CD4-positive, alpha-beta T cell treated with Interleukin-17A for 1 hour (primary cell): ENCODE measurements at places on chromosomes 5 and 9.

DNA sequence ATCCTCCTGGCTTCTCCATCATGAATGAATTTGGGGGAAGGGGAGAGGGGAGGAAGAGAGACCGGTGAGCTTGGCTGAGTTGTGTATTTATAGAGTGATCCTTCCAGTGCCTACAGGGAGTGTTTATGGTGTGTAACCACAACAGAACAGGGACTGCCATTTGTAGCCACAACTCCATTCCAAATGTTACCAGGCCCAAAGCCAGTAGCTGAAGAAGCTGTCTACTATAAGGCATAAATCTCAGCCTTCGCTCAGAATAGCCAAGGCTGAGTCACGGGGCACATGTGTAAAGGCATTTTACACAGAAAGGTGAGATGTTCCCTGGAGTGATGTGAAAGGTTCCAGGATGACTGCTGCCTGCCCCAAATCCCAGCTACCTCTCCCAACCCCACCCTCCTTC, 2.5 kb downstream of the TMEM252 start:
- DNase-seq: no peak

GRCh38 chr5:86974955-86975354, 292.7 kb upstream of the RASA1 start:
- no peak for DNase-seq

GRCh38 chr5:16018970-16019369, 160.6 kb downstream of the MARCHF11 start:
- no peak for DNase-seq

GRCh38 chr5:36523926-36524325, 82.5 kb upstream of the SLC1A3 start:
- DNase-seq: no peak

DNA sequence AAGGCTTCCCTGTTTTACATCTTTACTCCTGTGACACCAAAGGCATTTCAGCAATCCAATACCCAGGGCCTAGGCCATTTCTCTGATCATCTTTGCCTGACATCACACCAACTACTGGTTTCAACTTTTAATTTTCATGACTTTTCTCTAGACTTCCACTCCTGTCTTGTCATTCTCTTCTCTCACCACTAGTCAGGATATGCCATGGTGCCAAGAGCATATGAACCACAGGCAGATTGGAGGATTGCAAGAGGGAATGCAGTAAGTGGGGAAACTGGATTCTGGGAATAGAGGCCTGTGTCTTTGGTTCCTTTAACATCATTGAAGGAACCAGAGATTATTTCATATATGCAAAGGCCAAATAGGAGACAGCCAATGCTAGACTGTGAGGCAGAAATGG, 69.3 kb downstream of the ANKRD31 start:
- no peak for DNase-seq

- no peak for DNase-seq
Observed at GRCh38 chr9:125360601-125361000, 99.0 kb downstream of the GAPVD1 start.

GRCh38 chr5:89338935-89339334, 456.0 kb upstream of the MEF2C start:
- no peak for DNase-seq

DNA sequence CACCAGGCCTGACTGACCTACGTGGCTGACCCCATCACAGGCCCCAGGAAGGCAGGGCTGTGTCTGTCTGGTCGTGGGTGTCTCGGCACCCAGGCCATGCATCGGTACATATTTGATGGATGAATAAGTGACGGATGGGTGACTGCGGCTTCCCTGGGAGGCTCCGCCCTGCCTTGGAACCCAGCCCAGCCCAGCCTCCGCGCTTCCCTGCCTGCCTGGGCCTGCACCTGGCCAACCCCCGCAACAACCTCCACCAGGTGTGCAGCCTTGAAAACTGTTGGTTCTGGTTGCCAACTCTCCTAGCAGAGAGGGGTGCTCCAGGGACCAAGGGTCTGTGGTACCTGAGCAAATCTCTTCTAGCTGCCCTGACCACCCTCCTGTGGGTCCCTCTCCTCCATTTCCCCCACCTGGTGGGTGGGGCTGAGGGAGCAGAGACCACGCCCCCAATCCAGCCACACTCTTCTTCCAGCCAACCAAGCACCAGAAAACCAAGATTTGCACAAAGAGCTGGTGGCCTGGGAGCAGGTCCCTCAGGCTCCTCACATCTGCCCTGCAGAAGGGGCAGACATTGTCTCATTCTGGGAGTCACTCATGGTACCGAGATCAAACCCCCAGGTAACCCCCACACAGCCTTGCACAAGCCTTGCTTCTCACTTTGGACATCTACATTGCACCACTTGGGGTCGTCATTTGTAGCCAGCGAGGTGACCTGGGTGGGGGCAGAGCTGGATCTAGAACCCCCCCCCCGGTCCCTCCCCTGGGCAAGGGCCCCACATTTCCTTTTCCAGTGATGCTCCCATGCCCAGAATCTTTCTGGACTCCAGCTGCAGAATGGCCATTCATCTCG, 100.6 kb upstream of the IER5L start:
- DNase-seq: no peak

GRCh38 chr9:89929673-89930480, 325.1 kb downstream of the GADD45G start:
- no peak for DNase-seq

DNA sequence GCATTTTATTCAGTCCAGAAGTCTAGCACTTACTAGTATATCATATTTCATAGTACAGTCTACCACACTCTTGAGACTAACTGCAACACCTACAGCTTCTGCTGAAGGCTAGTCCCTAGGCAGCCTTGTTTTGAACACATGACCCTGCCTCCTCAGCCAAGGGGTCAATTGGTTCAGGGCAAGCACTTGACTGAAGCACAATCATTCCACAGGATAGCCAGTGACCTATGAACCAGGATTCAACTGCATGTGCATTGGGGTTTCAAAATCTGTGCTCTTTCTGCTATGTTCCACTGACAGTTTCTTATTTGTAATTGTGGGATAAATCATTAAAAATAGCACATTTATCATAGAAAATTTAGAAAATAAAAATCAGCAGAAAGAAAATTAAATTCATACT, 186.8 kb downstream of the TMEM161B start:
- DNase-seq: no peak

- no peak for DNase-seq
Observed at GRCh38 chr5:77355751-77356150, 136.4 kb downstream of the WDR41 start.

GRCh38 chr5:176530983-176531901, 6.0 kb downstream of the RNF44 start:
- no peak for DNase-seq

DNA sequence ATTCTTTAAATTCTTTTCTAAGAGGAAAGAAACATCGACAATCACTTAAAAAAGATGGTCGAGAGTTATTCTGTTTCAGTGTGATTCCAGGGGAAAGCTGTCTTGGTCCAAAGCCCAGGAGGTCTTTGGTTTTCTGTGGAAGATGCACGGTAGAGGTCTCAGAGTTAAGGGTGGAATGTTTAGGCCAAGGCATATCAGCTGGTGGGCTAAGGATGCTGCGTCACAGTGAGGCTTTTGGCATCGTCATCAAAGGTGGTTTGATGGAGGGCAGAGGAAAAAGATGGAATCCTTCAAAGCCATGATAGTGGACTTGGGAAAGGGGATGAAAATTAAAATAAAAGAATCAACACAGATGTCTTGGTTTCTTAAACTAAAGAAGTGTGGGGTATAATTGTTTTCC, 137.3 kb upstream of the ANKH start:
- no peak for DNase-seq

DNA sequence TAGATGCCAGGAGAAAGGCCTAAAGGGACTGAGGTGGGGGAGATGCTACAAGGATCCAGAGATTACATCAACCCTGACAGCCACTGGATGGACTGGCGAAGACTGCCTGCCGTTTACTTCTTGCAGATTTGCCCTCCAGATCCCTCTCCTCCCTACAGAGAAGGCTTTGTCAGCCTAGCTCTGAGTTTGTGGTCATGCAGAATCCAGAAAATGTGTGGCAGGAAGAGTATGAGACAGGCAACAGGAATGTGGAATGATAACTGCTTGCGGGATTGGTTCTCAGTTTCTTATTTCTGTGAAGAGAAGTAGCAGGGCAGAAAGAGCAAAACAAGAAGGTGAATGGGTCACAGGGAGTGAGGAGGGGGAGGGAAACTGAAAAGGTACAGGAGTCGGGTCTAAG, 129.6 kb downstream of the TLE1 start:
- no peak for DNase-seq

DNA sequence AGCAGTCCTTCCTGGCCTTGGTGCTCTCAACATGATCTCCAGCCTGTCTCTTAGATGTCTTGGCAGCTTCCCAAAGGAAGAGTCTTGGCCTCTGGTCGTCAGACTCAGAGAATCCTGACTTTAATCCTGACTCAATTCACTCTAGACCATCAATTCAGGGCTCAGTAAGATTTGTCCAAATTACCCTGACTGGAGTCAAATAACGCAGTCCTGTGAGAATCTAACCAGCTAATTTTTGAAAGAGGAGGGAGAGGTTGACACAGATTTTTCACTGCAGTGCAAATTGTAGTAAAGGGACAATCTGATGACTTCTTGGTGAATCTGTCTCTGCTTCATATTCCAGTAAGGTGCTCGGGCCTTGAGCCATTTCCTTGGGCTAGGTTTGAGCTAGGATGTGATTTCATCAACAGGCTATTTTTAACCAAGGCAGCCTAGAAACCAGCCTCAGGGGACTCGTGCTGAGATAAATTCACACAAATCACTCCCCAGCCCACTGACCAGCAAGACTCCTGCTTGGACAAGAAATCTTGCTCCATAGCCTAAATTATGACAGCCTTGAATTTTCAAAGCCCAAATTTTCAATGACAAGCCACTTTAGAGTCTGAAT, 257.4 kb downstream of the ENC1 start:
- no peak for DNase-seq

GRCh38 chr5:159088371-159088770, 11.3 kb downstream of the EBF1 start:
- DNase-seq: no peak

- no peak for DNase-seq
Observed at GRCh38 chr5:130102960-130103359, 198.7 kb downstream of the CHSY3 start.

DNA sequence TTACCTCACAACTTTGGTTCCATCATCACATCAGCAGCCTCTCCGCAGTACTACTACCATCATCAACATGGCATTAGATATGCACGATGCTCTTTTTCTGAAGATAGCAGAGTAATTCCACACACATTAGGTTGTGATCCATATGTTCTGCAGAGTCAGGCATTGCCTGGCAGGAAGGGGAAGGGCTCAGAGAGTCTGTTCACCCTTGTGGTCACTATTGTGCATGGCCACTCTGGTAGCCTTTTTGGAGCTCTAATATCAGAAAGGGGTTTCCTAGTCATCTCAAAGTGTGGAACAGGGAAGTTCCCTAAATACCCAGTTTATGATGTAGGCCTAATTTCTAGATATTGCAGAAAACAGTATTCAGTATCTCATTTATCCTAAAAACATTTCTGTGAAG, 373.6 kb downstream of the BNC2 start:
- DNase-seq: no peak
